ENCODE measurements at places on chromosomes 16 and 17.
A peak's percentile ranks its signal among the peaks of the same experiment; 100 is the strongest.

DNA sequence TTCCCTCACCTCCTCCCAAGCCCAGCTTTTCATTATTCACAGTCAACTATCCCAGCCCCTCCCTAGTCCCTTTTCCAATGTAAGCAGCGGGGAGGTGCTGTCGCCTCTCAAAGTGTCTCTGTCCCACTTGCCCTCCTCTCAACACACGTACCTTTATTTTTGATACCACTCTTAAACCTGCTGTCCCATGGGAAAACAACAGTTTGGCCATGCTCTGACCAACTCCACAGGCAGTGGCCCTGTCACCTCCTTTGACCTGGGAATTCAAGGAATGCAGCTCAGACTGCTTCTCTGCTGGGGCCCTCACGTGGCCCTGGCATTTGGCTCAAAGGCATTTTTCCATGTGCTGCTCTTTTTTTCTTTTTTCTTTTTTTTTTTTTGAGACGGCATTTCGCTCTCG is 4.2 kb downstream of the LYRM9 start:
- no peak for DNase-seq

GRCh38 chr17:7184091-7184488 is 4.9 kb upstream of the ASGR1 start:
- no peak for DNase-seq

DNA sequence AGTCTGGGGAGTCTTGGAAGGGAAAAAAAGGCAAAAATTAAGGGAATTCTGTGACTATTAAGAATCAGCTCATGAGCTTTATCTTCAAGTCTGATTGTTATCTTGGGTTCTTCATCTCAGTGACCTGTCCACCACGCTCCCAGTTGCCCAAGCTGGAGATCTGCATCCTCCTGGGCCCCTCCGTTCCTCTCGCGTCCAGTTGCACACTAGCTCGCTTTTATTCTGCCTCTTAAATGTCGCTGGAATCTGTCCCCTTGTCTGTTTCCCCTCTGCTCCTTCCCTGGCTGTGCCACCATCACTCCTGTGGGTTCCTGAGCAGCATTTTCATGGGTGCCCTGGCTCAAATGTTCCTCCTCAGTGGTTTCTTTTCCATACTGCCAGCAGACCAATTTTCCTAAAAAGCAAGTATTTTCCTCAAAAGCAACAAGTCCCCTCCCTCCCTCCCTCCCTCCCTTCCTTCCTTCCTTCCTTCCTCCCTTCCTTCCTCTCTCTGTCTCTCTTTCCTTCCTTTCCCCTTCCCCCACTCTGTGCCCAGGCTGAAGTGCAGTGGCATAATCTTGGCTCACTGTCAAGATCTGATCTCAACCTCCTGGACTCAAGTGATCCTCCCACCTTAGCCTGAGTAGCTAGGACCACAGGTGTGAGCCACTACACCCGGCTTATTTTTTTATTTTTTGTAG is 1.4 kb downstream of the ENDOV start:
- no peak for DNase-seq

DNA sequence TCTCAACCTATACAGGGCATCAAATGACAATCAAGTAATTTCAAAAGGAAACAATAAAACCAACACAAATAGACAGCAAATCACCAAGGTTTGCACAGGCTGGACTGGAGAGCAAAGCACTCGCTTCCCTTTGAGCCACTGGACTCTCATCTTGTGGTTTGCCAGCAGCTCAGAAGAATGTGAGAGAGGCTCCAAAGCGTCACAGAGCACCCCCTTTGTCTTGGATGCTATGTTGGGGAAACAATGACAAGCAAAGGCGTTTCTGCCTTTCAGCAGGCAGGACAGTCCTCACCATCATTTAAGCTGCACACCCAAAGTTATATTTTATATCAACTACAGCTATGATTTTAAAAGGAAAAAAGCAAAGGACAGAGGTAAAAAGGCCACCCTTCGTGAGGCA is 13.2 kb downstream of the SLC6A4 start:
- no peak for DNase-seq

DNA sequence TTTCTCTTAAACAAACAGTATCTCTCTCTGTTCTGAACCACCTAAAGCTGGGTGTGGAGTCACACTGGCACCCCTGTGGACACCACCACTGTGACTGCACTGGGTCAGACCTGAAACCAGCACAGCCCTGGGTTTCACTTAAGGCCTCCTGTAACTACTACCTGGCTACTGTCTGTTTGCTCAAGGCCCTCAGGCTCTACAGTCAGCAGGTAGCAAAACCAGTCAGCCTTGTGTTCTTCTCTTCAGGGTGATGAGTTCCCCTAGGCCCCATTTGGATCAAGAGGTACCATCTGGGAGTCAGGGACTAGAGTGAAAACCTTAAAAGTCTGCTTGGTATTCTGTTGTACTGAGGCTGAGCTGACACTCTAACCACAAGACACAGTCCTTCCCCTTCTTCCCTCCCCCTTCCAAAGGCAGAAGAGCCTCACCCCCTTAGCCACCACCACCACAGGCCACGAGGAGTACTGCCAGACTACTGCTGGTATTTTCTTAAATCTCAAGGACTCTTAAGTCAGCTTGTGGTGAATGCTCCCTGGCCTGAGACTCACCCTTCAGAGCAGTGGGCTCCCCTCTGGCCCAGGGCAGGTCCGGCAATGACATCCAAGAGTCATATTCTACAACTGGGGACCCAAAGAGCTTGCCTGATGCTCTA is 153.2 kb upstream of the MON1B start:
- DNase-seq, result no peak

DNA sequence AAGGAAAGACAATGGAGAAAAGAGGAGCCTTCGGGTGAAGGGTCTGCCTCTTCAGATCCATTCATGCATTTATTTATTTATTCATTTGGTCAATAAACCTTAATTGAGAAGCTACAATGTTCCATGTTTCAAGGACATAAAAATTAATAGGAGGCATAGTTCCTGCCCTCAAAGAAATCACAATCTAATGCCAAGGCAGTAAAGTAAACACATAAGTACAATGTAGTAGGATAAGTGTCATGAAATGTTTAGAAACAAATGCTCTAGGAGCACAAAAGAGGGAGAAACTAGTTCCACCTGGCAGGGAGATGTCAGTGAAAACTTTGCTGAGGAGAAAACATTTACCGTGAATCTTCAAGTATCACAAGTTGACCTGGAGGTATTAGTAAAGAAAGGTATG is 103.5 kb upstream of the NOG start:
- no peak for DNase-seq

GRCh38 chr17:80705988-80706387 is 161.3 kb downstream of the RPTOR start:
- DNase-seq, result no peak

DNA sequence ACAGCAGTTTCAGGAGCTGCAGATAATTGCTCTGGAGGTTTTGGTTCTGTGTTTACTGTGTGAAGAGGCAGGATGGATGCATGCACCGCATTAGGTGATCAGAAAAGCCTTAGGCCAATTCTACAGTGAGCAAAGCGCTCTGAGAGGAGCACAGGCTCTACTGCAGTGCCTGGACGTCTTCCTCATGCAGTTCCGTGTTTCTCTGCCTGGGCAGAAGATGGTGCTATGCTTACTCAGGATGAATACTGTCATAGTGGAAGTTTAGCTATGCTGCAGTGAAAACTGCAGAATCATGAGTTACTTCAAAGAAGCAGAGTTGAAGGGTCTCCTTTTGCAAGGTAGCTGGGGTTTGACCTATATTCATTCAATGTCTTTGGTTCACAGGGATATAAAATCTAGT is 1012.4 kb downstream of the KCNJ18 start:
- DNase-seq, result no peak

- DNase-seq, result no peak
Measured at GRCh38 chr17:17767887-17768418, 68.8 kb downstream of the SREBF1 start.

GRCh38 chr16:57884655-57885133 is 82.4 kb upstream of the KIFC3 start:
- no peak for DNase-seq

GRCh38 chr16:8548166-8548565 is 42.1 kb downstream of the TMEM114 start:
- no peak for DNase-seq

GRCh38 chr16:12422233-12422632 is 381.5 kb downstream of the CPPED1 start:
- DNase-seq, result no peak

GRCh38 chr17:17325816-17326215 is 22.6 kb downstream of the NT5M start:
- no peak for DNase-seq

DNA sequence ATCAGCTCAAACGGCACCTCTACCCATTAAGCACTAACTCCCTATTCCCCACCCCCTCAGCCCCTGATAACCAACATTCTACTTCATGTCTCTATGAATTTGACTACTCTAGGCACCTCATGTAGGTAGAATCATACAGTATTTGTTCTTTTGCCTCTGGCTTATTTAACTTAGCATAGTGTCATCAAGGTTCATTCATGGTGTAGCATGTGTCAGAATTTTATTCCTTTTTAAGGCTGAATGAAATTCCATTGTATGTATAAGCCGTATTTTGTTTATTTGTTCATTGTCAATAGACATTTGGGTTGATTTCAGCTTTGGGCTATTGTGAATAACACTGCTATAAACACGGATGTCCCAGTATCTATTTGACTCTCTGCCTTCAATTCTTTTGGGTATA is 794.9 kb upstream of the SOX9 start:
- DNase-seq, result no peak

GRCh38 chr16:83568345-83568744 is 239.4 kb upstream of the HSBP1 start:
- no peak for DNase-seq

DNA sequence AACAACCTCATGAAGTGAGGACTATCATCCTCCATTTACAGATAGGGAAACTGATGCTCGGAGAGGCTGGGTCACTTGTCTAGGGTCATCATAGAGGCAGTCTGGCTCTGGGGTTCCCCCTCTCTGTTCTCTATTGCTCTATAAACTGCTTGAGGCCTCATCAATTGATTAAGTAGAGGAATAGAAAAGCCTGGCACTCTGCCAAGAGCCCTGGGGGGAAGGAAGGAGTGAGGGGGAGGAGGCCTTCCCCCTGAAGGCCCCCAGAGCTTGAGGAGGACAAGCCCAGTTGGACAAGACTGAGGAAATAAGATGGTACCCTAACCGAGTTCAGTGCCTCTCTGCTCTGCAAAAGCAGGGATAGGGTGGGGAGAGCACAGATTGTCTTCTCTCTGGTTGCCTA is 21.0 kb downstream of the SDK2 start:
- no peak for DNase-seq

DNA sequence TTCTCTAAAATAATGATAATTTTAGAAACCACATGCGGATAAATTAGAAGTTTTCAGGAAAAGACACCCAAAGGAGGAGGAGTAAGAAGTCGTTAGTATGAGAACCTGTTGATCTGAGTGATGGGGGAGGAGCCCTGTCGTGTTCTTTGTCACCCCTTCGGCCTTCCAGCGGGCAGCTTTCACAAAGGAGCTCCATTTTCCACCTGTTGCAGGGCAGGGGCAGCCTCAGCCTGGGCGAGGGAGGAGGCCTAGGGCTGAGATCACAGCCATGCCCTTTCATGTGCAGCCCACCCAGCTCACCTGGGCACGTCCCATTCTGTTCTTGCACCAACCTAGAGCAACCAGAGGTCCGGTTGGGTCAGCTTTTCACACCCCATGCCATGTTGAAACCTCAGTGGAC is 5.3 kb downstream of the DUSP14 start:
- DNase-seq, result no peak

GRCh38 chr16:66668777-66669444 is 27.6 kb downstream of the CMTM4 start:
- DNase-seq, result no peak

GRCh38 chr17:51430591-51430990 is 170.2 kb downstream of the UTP18 start:
- DNase-seq, result no peak

DNA sequence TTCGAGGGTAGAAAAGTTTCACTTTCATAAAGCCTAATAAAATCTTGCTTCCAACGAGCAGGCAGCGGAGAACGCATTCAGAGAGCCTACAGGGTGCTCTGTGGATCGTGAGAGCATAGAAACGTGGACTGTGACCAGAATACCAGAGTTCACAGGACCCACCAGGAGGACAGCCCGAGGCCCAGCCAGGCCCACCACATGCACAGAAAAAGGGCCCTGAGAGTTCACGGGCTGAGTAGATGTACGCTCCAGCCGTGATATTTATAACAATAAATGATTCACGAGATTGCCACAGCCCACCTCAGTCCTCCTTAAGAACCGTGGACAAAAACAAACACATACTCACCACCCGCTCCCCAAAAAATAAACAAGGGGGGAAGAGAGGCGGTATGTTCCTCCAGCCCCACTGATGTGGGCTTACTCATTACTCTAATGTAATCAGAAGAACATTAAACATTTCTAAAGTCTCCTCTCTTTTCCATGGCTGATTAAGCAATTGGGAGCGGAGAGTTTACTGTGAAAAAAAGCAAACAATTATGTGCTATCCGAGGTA is 207.2 kb downstream of the C16orf78 start:
- DNase-seq, result peak; percentile 54

DNA sequence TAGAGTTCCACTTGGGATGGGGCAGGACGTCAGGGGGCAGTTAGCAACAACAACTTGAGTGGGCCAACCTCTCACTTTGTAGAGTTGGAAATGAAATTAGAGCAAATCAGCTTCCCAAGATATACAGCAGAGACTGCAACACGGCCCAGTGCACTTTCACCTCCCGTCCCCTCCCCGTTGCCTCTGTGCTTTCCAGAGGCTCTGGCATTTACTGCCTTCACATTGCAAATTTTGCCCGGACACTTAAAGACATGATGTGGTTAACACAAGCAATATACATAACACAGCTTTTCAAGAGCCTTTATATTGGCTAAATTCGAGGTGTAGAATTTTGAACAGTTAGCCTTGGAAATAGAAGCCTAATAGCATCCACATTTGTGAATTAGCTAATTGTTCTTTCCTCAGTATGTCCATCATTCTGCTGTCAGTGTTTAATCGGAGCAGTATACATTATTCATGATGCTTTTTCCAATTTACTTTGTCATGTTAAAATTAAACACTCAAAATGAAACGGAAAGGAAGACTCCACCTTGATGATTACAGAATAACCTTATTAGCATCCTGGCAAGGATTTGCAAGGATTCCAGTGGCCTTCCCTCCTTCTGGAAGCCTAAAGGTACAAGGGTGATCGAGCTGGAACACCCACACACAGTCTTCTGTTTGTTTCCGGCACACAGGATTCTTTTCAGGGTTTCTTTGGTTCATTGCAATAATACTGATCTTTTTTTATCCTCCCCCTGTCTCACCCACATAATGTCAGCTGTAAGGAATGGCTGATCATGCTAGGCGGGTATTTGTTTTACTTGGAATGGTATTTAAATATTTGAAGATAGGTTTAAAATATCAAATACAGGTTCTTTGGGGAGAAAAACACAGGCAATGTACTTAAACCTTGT is 190.9 kb upstream of the CACNG5 start:
- no peak for DNase-seq

- no peak for DNase-seq
Measured at GRCh38 chr16:50547340-50548124, 664 bp upstream of the NKD1 start.

DNA sequence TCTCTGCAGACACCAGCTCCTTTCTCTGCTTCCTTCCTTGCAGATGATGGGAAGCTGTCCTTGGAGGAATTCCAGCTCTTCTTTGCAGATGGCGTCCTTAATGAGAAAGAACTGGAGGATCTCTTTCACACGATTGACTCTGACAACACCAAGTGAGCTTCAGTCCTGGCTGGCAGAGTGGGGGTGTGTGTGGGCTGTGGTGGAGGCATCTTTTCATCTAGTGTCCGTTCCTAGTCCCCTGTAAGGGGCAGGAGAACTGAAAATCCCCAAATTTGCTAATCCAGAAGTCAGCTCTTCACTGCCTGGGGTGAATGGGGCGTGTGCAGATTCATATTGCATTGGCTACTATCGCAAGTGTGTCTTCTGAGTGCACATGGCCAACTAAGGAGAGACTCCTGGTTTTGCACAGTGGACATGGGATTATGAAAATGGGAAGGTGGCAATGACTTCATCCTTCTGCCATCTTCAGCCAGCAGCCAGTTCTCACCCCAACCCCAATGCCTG is 10.4 kb downstream of the NECAB2 start:
- DNase-seq, result no peak

All from SJCRH30 (cell line).